ENCODE measurements at places on chromosomes 7 and 10.

DNA sequence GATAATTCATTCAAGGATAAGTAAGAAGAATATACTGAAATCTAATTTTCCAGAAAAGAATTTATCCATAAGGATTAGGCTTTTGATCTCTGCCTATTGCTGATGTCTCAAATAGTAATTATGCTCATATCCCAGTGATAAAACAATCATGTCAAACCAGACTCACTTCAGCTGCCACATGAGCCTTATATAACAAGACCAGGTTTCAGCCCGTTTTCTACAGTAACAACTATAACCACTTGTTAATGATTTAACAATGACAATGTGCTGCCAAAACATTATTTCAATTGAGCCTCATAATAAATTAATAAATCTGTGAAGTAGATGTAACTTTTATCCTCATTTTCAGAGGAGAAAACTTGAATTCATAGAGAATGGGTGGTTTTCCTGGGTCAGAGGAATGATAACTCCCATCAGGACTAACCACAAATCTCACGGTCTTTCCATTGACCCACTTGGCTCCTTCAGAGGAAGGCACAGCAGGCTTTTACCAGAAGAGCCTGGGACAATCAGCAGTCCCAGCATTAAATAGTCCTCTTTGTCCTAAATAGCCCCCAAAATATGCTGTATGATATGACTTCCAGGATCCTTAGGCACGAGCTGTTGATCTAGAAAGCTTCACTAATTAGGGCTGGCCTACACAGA lies 42.5 kb upstream of the SLIT1 start:
- no peak for DNase-seq

GRCh38 chr10:93383562-93383981 lies 98.6 kb downstream of the MYOF start:
- no peak for DNase-seq

- DNase-seq, result no peak
These were observed 307.2 kb downstream of the TCERG1L start for GRCh38 chr10:131004276-131004675.

DNA sequence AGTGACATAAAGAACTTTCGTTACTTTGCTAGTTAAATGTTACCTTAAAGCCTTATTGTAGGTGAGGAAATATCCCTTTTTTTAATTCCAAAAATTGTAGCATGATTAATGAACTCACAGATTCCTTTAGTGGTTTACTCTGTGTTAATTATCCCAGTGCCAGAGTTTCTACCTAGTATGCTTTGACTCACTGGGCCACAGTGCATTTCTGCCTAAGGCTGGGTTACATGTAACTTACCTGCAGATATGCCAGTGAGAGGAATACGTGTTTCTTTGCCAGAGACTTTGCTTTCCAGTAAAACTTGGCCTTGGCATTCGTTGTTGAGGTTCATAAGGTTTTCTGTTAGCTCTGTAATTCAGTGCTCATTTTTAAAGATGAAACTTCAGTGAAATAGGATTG lies 380.8 kb upstream of the LRGUK start:
- DNase-seq, result no peak

DNA sequence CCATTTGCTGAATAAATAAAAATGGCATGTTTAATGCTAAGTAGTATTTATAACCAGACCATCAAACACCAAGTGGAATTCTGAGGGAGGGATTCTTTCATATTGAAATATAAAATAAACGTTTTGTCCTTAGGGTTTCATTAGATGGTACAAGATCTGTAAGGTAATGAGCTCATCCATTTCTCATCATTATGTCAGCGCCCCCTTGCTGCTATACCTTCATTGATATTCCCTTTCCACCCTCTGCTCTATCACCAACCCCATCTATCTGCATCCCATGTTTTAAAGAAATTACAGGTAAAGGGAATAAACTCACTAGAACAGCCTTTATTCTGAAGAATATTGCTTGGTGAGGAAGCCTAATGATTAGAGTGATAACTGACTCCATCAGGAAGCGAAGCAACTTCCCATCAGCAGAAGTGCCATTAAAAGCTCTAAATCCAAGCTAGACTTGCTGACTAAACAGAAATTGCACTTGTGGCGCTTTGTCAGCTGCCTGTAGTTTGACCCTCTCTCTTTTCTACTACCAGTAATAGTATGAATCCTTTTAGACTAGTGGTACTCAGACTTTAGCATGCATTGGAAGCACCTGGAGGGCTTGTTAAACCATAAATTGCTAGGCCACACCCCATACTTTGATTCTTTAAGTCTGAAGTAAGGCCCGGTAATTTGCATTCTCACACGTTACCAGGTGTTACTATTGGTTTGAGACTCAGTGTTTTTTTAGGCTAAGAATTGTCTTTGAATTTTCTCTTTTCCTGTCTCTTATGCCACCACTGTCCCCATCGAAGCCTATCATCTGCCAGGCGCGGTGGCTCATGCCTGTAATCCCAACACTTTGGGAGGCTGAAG lies 27.5 kb downstream of the ADD3 start:
- DNase-seq, result no peak

DNA sequence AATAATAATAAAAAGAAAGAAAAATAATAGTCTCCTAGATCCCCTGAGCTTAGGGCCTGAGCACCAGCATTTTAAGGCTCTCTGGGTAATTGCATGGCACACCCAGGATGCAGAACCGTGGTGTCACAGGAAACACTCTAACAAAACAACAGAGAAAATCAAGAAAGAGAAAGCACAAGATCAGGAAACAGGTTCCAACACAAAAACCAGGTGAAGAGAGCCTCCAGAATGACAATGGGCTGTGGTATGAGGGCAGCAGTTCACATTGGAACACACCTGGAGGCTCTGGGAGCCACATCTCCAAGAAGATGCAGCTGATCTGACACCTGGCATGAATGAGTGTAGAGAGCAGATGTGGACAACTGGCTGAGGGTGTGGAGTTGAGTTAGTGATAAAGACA lies 7.1 kb downstream of the MMRN2 start:
- DNase-seq, result no peak

- no peak for DNase-seq
These were observed 736.2 kb downstream of the PARD3 start for GRCh38 chr10:34078745-34079470.

GRCh38 chr7:33760834-33761233 lies 144.5 kb upstream of the BMPER start:
- no peak for DNase-seq

DNA sequence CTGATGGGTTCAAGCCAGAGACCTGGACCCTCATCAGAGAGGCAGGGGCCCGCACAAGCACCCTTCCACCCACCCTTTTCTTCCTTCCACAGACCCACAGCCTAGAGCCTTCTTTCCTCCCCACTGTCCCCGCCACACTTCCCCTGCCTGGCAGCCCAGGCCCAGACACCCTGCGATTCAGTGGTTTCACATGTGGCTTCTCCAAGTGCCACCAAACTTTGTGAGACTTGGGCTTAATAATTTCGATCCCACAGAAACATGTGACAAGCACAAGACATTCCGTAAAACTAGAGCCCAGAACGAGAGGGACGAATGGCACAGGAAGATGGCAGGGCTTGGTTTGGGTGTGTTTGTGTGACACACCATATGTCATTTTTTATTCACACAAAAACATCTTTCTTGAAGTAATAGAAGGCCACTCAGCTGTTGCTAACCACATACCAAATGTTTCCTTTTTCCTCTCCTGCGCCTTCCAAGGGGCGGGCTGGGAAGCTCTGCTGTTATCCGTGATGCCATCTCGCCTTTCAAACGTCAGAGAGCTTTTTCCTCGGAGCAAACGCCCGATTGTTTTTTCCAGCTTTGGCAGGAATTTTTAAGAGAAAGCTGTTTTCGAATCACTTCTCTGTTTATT lies 162.9 kb downstream of the GRK5 start:
- no peak for DNase-seq

DNA sequence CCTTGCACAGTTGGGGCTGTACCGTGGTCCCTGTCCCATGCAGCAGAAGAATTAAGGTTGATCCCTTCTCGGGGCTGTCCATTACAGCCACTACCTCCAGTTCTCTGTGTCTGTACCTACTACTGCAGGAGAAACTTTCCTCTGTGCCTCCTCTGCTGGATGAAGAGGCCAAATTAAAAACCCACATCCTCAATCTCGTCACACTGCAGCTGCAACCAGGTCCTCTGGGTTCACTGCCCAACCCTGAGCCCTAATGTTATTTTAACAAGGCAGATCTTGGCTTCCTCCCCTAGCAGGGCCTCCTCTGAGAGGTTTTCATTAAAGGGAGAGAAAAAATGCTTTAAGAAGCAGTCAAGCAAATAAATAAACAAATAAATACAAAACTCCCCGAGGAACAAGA lies 66.6 kb downstream of the PLXNA4 start:
- DNase-seq, result no peak

Measured in mesenteric fat pad (tissue), 1 donor.